Suppressor macrophage treated with lipopolysaccharide for 1 hour (primary cell): ENCODE measurements at places on chromosomes 1 and 21.

DNA sequence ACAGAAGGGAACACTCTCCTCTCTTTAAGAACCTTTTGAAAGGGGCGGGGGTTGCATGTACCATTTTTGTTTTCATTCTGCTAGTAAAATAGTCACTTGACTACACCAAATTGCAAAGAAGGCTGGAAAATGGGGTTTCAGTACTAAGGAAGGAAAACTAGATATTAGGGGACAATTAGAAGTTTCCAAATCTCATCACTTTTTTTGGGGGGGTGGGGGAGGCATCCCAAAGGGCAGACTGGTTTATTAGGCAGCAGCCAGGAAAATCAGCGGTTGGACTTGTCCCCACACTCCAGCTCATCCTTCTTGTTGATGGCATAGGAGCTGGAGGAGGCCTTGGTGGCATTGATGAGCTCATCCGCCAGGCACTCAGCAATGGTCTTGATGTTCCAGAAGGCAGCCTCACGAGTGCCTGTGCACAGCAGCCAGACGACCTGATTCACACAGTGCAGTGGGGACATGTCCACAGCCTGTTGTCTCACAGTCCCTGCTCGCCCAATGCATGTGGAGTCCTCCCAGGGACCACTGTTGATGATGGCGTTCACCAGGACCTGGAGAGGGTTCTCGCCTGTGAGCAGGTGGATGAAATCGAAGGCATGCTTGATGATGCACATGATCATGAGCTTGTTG, 1.7 kb upstream of the TMEM50B start:
- DNase-seq: no peak

DNA sequence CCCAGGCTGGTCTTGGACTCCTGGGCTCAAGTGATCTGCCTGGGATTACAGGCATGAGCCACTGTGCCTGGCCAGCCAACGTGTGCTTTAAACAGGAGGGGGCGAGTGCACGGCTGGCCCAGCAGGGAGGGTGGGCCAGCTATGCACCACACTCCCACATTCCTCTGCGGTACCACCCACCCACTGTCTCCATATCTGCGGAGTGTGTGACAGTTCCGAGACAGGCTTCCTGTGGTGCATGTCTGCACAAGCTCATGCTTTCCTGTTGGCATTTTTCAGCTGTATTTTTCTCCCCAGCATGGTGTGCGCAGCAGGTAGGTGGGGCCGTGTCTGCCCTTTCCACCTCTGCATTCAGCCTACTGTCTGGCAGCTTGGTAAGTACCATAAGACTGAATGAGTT, 183.3 kb downstream of the AJAP1 start:
- DNase-seq: no peak

DNA sequence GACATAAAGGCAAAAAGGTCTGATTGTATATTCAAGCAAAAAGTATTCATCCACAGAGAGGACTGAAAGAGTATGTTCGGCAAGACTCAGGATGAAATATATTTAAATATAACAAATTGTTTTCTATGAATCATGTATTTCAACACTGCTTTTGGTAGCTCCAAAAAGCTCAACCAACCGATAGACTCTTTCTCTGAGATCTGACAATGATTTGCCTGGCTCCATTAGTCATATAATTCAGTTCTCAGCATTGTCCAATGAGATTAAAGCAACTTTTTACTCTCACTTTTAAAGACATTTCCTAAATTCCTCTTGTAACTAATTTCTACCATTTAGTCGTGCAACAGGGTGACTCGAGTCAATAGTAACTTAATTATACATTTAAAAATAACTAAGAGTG, 319.1 kb upstream of the GREM2 start:
- no peak for DNase-seq

- DNase-seq: no peak
These were observed 103.7 kb upstream of the PDC start for GRCh38 chr1:186564582-186564981.

DNA sequence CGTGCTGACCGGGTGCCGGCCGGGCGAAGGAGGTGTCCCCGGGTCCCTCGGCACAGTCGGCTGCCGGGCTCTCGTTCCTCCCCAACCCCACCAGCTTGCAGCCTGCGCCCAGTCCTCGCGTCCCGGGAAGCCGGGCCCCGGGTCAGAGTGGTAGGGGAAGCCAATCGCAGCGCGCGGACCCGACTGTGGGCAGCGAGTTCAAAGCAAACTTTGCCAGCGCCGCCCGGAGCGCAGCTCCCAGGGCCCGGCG, 328 bp downstream of the MYCL start:
- DNase-seq: peak; percentile 69

- DNase-seq: no peak
These were observed 36.4 kb downstream of the ELK4 start for GRCh38 chr1:205595435-205595834.

- no peak for DNase-seq
These were observed 467.6 kb upstream of the PKN2 start for GRCh38 chr1:88216441-88216840.

- no peak for DNase-seq
These were observed 8.5 kb downstream of the CD5L start for GRCh38 chr1:157833145-157833544.

- DNase-seq: no peak
These were observed 71.6 kb upstream of the KCND3 start for GRCh38 chr1:112061056-112061455.

DNA sequence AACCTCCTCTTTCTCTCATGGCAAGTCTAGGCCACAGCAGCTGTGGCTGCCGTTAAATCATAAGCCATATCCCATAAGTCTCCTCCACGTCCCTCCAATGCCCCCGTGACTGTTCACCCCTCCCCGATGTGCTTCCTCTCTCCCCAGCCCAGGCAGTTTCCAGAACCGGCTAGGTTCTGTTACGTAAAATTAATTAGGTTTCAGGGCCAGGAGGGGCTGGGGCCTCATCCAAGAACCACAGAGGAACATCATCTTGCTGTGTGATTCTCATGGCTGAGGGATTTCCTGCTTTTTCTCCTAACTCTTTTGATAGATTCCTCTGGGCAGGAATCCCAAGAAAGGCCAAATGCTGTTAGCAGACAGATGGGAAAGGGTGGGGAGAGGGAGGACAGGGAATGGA, 141.8 kb upstream of the AJAP1 start:
- DNase-seq: no peak

DNA sequence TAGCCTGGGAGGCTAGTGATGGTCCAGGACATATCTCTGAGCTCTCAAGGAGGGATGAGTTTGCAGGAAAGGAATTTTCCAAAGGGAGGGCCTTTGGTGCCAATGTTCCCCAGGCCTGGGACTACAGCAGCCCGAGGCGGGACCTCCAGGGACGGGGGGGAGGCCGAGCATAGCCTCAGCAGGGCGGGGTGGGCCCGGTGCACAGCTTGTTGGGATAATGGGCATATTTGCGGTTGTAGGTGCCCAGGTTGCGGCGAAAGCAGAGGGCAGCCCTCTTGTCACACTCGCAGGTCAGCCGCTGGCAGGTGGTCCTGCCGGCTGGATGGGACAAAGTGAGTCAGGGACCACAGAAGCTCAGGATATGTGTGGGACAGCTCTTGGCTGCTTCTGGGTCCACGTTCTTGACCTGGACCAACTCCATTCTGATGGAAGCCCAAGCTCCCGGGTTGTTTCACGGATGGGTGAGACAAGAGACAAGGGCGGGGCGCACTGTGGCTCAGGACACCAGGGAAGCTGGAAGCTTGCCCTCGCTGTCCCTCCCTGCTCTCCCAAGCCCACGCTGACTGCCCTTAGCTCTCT, 3.2 kb downstream of the PLA2G2E start:
- DNase-seq: no peak

DNA sequence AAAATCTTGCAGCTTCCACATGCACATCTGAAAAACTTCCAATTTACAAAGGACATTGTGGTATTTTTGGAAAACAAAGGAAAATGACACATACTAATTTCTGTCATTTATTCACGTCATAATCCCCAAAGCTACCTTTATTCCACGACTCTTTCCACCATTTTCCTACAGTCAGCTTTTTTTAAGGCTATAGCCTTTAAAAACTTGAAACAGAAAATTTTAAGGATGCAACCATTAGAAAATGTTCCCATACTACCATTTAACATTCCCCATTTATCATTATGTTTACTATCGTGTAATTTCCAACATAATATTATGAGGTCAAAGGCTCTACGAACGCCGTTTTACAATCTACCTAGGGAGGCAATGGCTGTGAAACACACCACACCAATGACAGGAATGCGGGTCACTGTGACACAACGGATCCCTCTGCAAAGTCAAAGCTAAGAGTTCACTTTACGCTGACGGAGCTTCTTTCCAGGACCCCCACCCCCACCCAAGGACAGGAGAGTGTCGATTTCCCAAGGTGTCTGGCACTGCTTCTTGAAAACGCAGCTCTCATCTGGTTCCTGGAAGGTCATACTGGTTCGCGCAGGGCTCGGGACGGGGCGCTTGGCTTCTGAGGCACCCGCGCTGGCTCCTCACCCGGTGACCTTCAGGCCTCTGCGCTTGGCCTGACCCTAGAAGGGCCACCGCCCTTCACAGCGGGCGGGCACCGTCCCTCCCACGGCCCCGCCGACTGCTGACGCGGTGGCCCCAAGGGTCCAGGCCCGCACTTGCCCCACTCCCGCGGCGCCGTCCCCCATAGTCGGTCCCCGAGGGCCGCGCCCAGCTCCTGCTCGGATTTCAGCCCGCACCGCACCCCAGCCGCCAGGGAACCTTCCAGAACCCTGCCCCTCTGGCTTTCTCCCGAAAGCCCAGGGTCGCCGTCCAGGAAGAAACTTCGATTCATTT, 50.5 kb upstream of the ATF3 start:
- peak; percentile 75 for DNase-seq

DNA sequence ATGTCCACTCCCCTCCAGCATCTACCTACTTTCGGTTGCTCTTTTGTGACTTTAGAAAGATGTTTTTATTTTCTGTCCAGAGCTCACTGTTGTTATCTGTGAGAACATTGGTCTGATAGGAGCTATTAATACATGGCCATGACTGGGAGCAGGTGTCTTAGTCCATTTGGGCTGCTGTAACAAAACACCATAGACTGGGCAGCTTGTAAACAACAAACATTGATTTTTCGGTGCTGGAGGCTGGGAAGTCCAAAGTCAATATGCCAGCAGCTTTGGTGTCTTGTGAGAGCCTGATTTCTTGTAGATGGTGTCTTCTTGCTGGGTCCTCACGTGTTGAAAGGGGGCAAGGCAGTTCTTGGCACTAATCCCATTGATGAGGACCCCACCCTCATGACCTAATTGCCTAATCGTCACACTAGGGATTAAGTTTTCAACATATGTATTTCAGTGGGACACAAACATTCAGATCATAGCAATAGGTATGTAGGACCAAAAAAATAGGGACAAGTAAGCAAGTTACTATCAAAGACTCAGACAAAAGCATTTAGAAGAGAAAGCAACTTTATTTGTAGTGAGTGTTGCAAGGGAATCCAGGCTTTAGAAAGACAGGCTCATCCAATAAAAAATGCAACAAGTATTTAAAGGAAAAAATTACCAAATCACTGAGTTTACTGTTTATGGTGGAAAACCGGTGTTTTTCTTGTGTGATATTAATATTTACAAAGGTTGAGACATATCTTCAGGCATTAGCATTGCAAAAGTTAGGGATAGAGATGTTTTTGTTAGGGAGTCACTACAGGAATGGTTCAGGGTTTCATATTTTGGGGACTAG, 55.2 kb upstream of the WDR26 start:
- no peak for DNase-seq

- no peak for DNase-seq
These were observed 1240.7 kb downstream of the BRINP3 start for GRCh38 chr1:189237008-189237407.

GRCh38 chr1:21517660-21518480, 8.6 kb downstream of the ALPL start:
- no peak for DNase-seq

DNA sequence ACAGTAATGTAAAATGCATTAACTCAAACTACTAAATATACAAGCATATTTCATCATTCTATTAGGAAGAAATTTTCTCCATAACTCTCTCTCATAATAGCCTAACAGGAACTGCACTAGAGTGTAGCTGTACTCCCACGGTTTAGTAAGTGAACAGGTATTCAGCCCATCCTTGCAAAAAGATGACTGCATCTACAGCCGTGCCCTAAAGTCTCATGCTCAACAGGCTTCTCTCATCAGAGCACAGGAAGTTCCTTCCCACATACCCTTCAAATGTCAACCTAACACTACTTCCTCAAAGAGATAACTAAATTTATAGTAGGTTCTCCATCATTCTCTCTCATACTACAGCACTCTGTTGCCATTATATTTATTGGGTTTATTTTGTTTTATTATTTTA, 251.6 kb downstream of the AKT3 start:
- peak; percentile 76 for DNase-seq

GRCh38 chr1:208029381-208030287, 118.7 kb upstream of the CD34 start:
- peak; percentile 88 for DNase-seq

- DNase-seq: peak; percentile 20
These were observed 110.9 kb upstream of the IFFO2 start for GRCh38 chr1:19067182-19067911.

DNA sequence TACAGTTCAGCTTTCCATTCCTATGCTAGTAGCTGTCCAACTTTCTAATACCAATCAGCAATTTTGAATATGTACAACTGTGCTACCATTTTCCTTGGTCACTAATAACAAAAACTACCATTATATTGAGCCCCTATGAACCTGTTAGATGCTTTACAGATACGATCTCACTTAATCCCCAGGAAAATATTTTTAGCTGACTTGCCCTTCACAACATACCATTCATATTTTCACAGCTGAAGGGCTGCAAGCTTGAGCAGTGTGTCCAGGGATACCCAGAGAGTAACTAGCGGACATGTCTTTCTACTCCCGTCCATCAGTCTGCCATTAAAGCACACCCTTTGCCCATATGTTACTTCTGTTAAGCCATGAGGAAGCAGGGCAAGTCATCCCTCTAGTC, 140.5 kb downstream of the SPATA46 start:
- DNase-seq: no peak

GRCh38 chr1:210367566-210367965, 38.9 kb downstream of the HHAT start:
- DNase-seq: no peak

- no peak for DNase-seq
These were observed 29.9 kb downstream of the PMVK start for GRCh38 chr1:154906621-154907081.

GRCh38 chr21:23955135-23955843, 1652.0 kb downstream of the MRPL39 start:
- DNase-seq: no peak

DNA sequence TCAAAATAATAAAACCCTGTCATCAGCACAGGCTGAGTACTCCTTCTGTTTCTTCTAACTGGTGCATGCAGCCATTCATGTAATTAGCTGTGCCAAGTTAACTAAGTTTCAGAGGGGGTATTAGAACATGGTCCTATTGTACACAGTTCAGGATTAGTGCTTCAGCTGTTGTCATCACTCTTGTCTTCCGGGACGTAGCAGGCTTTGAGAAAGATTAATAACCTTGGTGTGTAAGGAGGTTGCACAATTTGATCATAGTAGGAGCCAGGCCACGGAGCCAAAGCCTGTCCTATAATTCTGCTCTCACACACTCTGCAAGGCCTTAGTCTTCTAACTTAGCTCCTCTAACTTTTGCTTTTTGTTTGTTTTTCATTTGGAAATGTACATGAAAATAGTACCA, 44.7 kb downstream of the PTGFRN start:
- no peak for DNase-seq

- DNase-seq: no peak
These were observed 688.5 kb downstream of the MATN1 start for GRCh38 chr1:30034627-30035521.

GRCh38 chr1:246302251-246302625, 204.8 kb downstream of the SMYD3 start:
- no peak for DNase-seq
